ENCODE measurements at places on chromosomes 4 and X.

- DNase-seq = no peak
Measured at GRCh38 chr4:183059797-183060196, 39.3 kb upstream of the WWC2 start.

GRCh38 chr4:121278811-121279368, 101.9 kb downstream of the QRFPR start:
- peak; percentile 32 for DNase-seq

- DNase-seq = no peak
Measured at GRCh38 chr4:1196421-1197183, 24.2 kb upstream of the SPON2 start.

DNA sequence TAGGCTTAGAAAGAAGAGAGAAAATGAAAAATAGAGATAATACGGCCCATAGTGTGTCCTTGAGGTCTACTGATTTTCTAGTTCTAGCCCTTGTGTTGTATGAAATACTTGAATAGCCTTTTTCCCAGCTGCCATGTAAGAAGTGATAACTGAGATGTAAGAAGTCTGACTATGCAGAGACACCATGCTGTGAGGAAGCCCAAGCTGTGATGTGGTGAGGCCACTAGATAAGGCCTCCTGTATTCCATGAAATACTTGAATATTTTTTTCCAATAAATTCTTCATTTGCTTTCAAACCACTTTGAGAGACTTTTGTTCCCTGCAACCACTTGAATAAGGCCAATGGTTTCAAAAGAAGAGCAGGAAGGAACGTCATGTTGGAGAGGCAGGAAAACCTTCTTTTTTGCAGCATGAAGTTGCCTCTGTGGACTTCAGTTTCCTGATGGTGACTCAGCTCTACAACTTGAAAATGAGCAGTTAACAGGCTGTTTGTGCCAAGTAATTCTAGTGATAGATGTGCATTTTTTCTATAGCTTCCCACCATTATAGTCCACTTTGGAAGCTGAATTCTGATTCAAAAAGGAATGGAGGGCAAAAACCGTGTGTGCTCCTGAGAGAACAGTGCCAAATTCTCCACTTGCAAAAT, 25.5 kb upstream of the FAM9C start:
- no peak for DNase-seq

DNA sequence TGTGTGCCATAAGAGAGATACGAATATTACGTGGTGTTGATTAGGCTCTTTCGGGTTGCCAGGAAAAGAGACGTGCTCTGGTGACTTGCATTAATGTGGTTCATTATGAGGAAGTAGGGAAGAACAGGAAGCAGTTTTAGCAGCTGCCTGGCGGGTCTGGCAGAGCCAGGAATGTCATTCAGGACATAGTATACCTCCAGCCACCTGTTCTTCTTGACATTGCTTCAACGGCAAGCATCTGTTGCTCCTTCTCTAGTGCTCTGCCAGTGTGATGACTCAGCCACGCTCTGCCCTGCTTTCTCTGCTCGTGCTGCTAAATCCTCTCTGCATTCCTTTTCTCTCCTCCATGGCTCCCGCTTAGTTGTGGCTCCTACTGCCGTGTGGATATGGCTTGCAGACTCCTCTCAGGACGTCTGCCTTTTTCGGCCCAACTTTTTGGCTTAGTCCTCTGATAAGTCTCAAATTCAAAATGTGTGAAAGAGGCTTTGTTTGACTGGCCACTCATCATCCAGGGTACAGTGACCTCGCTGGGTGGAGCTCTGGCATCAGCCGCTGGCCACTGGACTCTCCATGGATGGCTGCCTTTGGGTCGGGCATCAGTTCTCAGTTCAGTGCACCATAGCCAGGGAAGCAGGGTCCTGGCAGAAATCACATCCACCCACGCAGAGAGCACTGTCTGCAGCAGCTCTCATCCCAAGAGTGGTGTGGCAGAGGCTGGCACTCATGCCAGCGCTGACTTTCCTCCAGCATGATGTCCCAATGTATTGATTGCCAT, 89.3 kb upstream of the KLF3 start:
- DNase-seq = no peak

- no peak for DNase-seq
Measured at GRCh38 chr4:83129264-83129663, 14.7 kb upstream of the PLAC8 start.

DNA sequence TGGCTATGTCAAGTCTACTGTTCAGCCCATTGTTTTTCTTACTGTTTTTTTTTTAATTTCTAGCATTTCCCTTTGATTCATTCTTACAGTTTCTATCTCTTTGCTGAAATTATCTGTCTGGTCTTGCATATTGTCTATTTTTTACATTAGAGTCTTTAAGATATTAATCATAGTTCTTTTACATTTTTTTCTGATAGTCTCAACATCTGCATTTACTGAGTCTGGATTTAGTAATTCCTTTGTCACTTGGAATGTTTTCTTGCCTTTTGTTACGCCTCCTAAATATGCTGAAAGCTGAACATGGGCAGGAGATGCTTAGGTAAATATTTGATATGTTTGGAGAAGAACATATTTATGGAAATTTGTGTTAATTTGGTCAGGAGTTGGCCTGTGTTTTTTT, 10.4 kb downstream of the JADE3 start:
- no peak for DNase-seq

DNA sequence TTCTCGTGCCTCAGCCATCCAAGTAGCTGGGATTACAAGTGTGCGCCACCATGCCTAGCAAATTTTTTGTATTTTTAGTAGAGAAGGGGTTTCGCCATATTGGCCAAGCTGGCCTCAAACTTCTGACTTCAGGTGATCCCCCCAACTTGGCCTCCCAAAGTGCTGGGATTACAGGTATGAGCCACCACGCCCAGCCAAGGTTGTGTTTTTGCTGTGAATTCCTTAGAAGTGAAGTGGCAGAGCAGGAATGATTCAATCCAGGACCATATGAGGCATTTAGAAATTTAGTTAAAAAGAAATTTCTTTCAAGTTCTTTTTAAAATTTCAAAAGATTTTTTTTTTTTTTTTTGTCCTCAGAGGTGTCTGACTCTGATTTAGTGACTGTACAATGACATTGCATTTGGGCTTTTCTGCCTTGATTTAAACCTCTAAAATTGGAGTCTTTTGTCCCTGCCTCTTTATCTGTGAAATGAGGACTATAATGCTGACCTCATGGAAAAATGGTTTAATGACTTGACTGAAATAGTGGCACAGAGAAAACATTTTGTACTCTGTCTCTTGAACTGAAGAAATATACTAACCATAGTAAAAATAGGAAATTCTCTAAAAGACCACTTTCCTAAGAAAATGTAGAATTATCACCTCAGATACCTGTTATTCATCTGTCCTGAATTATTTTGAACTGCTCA, 59.9 kb downstream of the CXCL13 start:
- DNase-seq = no peak

DNA sequence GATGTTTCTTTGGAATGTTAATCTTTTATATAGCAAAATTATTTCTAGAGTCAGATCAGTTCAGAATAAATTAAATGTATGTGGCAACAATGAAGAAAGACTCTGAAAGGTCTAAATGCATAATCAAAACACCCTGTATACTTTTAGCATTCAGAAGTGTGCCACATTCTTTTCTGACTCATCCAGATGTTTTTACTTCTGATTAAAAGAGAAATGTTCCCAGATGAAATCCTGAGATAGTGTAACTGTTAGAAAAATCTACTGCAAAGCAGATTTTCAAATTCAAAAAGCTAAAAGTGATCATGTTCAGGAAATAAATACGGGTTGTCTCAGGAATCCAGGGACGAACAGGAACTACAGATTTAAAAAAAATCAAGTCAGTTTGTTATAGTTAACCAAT, 241.4 kb downstream of the GRIA3 start:
- no peak for DNase-seq

DNA sequence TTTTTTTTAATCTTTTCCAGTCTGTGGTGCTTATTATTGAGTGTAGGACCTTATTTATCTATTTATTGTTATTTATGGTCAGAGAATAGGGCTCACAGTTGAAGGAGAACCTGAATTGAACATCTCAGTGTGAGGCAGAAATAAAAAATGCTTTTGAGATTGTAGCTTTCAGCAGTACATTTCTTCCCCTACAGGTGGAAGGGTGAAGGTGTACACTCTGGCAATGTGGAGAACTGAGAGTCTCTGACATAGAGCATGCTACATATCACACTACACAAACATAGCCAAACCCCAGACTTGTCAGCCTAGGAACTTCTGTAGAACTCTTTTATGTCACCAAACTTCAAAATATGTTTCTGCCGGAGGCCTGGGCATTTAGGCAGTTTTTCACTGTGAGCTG, 140.2 kb downstream of the STIM2 start:
- DNase-seq = no peak

GRCh38 chr4:150079081-150079581, 886 bp downstream of the DCLK2 start:
- DNase-seq = no peak

DNA sequence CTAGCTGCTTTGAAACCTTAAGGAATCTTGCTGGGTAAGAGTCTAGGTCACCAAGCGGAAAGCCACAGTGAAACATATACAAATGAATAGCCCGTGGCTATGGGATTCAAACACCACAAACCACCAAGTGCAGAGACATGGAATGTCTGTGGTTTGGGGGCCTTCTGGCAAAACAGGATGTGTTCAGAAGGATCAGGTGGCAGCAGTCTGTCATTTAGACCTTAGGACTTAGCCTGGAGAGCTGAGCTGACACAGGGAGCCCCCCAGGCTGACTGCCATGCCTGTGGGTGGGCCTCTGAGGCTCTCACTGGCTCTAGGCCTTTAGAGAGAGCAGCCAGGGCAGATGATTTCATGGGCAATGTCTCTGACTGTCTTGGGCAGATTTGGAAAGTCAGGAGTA, 225.6 kb downstream of the FBXW7 start:
- DNase-seq = peak; percentile 94

DNA sequence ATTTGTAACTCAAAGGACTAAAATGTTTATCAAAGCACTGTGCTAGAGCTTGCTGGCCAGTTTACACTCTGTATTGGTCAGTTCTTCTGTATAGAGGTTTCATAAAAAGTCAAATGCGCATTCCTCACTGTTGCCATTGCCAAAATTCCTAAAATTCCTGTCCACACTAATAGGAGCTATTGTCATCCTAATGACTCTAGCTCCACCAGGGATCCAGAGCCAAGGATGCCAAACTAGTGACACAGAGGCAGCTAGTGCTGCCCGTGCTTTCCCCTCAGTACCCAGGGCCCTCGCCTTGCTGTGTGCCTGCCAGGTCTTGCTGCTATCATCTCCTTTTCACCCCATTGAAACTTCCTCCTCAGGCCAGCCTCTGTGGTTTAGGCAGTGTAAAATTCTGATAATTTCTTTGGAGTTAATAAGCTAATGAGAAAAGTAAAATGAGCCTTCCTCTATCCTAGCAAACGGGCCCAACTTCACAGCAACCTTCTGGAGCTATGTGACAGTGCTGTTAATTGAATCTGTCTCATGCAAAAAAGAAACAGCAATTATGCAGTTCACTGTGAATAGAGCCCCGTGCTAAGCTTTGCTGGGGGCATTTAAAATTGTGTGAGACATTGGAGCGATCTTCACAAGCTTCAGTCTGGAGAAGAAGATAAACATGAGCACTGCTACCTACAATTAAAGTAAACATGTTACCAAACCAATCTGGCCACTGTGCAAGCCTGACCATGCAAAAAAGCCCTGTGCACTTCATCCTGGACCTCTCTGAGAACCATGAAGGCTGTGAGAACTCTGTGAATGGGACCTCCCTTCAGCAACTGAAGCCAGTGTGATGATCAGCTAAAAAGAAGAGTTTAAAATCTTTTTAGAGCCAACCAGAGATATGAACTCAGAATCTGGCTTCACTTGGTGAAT, 43.1 kb upstream of the FGF2 start:
- peak; percentile 92 for DNase-seq

DNA sequence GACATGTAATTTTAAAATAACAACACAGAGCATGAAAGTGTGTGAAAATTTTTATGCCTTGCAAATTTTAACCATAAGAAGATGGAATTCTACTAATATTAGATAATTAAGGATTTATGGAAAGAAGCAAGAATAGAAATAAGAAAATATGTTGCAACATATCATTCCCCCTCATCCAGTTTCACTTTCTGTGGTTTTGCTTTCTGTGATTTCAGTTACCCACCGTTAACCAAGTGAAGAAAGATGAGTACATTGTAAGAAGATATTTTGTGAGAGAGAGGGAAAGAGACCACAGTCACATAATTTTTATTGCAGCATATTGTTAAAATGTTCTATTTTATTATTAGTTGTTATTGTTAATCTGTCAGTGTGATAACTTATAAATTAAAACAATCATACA, 77.9 kb downstream of the ADAM29 start:
- DNase-seq = no peak

DNA sequence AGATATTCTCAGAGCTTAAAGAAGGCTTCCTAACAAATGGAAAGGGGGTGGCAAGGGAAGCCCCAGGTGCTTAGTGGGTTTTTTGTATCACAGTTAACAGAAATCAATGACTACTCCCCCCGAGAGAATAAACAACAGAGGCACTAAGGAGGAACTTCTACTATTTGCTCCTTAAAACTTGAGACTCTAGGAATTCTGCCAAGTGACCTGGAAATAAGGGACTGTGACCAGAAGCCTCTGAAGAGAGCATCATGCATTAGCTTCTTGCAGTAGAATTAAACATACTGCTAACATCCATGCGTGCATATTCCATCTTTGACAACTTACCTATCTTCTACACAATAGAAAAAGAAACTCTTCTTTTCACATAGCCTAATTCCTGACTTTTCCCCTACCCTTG, 86.8 kb downstream of the CAMK2D start:
- DNase-seq = no peak

DNA sequence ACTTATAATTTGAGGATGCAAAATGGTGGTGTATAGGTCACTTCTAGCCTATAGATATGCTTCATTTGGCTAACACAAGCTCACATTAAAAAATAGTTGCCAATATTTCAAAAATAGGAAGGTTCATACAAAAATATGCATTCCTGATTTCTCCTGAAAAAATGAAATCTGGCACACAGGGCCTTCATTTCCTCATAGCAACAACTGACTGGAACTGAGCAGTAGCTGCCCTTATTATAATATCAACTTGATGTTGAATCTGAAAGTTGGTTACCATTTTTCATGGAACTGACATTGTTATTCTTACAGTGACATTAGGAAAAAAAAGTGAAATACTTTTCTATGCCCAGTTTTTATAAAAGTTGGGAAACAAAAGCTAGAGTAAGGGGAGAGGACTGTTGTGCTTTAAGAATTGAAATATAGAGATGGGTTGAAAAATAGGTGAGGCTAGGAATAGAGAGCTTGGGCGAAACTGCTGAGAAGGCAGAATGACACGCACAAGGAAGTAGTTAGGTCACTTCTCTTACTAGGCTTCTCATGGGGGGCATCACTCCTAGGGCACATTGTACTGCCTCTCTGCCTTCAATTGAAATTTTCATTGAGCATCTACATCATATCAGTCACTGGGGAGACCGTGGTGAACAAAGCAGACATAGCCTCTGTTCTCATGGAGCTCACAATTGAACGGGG, 43.1 kb upstream of the C1GALT1C1 start:
- DNase-seq = no peak

- DNase-seq = no peak
Measured at GRCh38 chr4:38015886-38016515, 55.8 kb downstream of the PTTG2 start.

- no peak for DNase-seq
Measured at GRCh38 chr4:35315419-35315818, 928.9 kb downstream of the ARAP2 start.

- no peak for DNase-seq
Measured at GRCh38 chrX:458631-459061, 71.9 kb upstream of the PPP2R3B start.

- DNase-seq = no peak
Measured at GRCh38 chrX:3526731-3527130, 180.3 kb upstream of the MXRA5 start.

GRCh38 chr4:153266988-153267387, 62.7 kb downstream of the TRIM2 start:
- no peak for DNase-seq

All from astrocyte of the cerebellum (primary cell).